Suprapubic skin (tissue), 4 donors: ENCODE measurements at places on chromosomes 11 and 22. TPM values are rescaled to one million over a fixed set of nuclear protein-coding genes. Genes with fewer than 3 reads are reported as not detected.

DNA sequence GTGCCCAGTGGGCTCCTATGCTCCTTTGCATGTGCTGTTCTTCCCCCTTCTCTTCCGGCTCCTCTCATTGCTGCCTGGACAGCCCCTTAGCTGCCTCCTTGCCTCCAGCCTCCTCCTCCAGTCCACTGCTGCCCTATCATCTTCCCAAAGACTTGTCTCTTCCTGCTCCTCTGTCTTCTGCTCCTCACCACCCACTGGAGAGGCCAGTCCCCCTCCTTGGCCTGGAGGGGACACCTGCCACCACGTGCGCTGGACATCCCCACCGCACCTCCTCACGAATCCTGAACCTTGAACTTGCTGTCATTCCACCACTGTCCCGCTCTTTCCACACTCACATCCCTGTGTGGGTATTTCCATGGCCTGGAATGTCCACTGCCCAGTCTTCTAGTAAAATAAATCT lies 49.8 kb downstream of the MICAL2 start:
- DNase-seq = no peak

DNA sequence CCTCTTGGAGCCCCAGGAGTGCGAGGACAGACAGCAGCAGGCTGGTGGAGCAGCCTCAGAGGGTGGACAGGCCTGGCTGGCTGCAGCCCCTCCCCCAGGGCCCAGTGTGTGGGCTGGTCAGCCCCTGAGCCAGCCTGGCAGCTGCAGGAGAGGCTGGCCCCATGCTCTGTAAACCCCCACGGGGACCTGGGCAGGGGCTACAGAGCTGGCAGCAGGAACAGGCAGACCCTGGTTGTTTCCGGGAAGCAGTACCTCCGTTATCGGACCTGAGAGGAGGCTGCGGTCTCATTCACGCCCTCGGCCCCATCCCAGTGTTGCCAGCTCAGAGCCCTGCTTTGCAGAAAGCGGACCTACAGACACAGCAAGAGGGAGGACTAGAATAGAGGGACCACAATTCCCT lies 38.5 kb upstream of the COMT start:
- no peak for DNase-seq

DNA sequence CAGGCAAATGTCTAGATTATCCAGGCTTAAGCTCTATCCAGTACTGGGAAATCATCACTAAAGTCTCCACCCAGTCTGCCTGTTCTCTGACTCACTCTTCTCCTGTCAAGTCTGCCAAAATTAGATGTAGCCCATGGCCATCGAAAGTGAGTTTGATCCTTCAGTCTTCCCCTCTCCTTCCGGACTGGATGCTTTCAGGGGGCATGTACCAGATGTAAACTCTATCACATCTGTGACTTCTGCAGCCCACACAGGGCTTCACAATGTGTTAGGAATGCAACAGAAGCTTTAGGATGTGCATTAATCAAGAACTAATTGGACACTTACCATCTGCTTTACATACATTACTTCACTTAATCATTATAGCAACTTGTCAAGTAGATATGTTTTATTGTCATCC lies 12.3 kb downstream of the ME3 start:
- no peak for DNase-seq

A4GALT gene
- total RNA-seq = 6.7 TPM

- no peak for DNase-seq
Observed at GRCh38 chr11:112525844-112526590, 265.4 kb upstream of the PLET1 start.

DNA sequence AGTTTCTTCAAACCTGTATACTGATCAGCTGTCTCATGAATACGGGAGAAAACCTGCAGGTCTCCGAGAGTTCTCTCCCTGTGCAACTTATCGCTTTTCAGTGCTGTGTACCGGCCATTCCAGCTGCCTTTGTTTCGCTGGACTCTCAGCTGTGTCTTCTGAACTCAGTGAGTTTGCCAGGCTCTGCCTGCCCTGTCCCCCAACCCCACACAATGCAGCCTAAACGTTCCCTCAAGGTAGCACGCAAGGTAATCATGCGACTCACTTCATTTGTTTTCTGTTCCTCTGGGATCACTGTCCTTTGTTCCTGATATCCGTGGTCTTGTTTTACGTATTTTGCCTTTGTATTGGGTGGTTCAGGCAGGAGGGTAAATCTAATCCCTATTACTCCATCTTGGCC lies 13.5 kb downstream of the RBM7 start:
- no peak for DNase-seq
